ENCODE measurements at places on chromosomes 7 and 10.

DNA sequence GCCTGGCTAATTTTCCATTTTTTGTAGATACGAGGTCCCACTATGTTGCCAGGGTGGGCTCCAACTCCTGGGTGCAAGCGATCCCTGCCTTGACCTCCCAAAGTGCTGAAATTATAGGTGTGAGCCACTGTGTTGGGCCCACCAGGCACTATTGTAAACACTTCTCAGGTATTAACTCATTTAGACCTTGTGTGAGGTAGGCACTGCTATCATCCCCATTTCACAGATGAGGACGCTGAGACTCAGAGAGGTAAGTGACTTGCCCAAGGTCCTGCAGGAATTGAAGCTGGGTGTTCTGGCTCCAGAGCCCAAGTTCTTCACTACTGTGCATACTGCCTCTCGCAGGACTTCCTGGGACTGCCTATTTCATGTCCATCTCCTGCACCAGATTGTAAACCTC, 67.1 kb upstream of the SYPL1 start:
- no peak for DNase-seq

DNA sequence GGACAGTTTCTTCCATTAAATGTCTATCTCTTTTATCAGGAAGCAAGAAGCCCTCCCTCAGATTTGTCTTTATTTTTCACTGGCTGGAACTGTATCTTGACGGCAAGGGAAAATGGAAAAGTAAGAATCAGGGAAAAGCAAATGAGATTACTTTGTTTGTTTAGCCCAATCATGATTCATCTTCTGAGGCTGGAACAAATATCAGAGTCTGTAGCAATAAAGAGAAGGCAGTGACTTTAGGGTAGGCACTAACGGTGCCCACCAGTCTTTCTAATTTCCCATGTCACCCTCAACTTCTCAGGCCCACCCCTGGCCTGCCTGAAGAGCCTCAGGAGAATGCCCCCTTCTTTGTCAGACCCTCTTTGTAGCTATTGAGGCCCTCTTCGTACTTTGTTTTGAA, 36.3 kb upstream of the GOLGA7B start:
- no peak for DNase-seq

DNA sequence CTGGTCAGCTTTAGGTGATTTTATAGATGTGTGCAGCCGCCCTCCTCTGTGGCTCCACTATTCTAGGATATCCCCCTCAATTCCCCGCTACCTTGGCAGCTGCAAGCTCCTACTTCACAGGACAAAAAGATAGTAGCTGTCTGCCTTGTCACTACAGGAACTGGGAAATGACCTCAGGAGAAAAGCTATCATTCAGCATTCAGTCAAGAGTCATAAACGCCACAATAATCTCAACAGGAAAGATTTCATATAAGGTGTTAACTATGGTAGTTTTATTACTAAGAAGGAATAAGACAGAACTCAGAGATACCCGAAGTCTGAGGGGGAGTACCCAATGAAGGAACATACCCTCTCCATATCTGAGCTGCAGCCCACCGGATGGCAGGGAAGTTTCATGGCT, 63.9 kb downstream of the CRPPA start:
- DNase-seq, result no peak

GRCh38 chr7:132547821-132548220, 28.4 kb downstream of the PLXNA4 start:
- no peak for DNase-seq

GRCh38 chr10:33180921-33181320, 153.5 kb downstream of the NRP1 start:
- DNase-seq, result no peak
